Stimulated activated CD4-positive, alpha-beta T cell treated with anti-CD3 and anti-CD28 coated beads, Interleukin-12 subunit alpha, Interleukin-12 subunit beta, amount 100 ng/mL, for 24 hours (primary cell): ENCODE measurements at places on chromosomes 4 and X.

- DNase-seq, result no peak
Measured at GRCh38 chrX:101709384-101709783, 49.7 kb upstream of the ARMCX2 start.

GRCh38 chrX:153640045-153640686 lies 6.8 kb upstream of the DUSP9 start:
- DNase-seq, result no peak

DNA sequence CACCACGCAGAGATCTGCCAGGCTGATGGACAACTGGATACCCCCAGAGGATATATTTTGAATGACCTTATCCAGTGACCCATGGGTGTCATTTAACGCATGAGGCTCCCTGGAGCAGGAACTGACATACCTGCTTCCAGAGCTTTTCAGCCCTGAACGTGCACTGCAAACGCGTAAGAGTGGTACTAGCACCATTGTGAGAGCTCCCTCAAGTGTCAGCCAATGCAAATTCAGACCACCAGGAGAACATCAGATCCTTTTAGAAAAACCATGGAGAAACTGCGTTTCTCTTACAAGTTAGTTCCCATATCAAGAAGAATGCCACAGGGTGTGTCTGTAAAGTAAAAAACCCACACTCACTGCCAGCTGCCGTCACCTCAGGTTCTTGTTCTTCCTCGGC lies 7.3 kb downstream of the TREX2 start:
- no peak for DNase-seq

DNA sequence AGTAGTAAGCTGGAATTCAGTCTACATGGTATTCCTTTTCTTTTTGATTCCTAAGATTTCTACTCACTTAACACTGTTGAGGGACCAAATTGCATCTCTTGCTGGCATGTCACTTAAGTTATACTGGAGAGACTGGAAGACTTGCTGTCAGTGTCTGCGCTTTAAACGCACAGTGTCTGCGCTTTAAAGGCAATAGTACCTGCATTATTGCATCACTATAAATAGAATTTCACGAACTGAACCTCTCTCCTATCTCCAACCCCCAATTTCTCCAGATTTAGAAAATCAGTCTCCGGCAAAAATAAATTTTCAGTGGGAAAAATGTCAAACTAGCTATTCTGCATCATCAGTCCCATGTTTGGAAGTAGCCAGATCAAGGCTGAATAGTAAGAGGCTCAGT lies 21.2 kb downstream of the SMAD1 start:
- DNase-seq, result no peak

DNA sequence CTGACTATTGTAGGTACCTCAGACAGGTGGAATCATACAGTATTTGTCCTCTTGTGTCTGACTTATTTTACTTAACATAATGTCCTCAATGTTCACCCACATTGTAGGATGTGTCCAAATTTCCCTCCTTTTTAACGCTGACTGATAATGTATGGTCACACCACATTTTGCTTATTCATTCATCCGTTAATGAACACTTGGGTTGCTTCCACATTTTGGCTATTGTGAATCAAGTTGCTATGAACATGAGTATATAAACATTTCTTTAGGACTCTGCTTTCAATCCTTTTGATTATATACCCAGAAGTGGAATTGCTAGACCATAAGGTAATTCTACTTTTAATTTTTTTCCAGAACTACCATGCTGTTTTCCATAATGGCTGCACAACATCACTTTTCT lies 87.0 kb upstream of the NDP start:
- no peak for DNase-seq

GRCh38 chr4:156931267-156931666 lies 40.3 kb downstream of the PDGFC start:
- DNase-seq, result no peak

GRCh38 chr4:23881052-23881501 lies 8.8 kb downstream of the PPARGC1A start:
- no peak for DNase-seq

- no peak for DNase-seq
Measured at GRCh38 chrX:109902665-109903064, 100.2 kb upstream of the TMEM164 start.

GRCh38 chrX:20060961-20061748 lies 55.6 kb downstream of the MAP7D2 start:
- DNase-seq, result no peak

DNA sequence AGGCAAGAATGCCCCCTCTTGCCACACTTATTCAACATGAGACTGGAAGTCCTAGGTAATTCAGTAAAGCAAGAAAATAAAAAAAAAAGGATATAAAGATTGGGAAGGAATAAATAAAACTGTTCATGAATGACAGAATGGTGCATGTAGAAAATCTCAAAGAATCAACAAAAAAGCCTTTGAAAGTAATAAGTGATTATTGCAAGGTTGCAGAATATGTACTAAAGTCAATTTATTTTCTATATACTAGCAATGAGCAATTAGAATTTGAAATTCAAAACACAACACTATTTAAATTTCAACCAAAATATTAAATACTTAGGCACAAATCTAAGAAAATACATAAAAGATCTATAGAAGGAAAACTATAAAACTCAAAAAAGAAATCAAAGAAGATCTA lies 58.6 kb downstream of the MAGEA10 start:
- no peak for DNase-seq

DNA sequence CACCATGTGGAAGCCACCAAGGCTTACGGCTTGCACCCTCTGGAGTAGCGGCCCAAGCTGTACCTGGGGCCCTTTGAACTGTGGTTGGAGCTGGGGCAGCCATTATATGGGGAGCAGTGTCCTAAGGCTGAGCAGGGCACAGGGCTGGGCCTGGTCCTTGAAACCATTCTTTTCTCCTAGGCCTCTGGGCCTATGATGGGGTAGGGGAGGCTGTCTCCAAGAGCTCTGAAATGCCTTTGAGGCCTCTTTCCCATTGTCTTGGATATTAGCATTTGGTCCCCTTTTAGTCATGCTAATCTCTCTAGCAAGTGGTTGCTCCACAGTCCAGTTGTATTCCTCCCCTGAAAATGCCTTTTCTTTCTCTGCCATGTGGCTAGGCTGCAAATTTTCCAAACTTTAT lies 96.4 kb upstream of the ARX start:
- no peak for DNase-seq
